ENCODE measurements at places on chromosomes 1 and 21.

GRCh38 chr1:77134359-77134758 is 84.9 kb downstream of the PIGK start:
- no peak for DNase-seq

GRCh38 chr1:221735999-221736398 is 5.9 kb downstream of the DUSP10 start:
- DNase-seq: no peak

DNA sequence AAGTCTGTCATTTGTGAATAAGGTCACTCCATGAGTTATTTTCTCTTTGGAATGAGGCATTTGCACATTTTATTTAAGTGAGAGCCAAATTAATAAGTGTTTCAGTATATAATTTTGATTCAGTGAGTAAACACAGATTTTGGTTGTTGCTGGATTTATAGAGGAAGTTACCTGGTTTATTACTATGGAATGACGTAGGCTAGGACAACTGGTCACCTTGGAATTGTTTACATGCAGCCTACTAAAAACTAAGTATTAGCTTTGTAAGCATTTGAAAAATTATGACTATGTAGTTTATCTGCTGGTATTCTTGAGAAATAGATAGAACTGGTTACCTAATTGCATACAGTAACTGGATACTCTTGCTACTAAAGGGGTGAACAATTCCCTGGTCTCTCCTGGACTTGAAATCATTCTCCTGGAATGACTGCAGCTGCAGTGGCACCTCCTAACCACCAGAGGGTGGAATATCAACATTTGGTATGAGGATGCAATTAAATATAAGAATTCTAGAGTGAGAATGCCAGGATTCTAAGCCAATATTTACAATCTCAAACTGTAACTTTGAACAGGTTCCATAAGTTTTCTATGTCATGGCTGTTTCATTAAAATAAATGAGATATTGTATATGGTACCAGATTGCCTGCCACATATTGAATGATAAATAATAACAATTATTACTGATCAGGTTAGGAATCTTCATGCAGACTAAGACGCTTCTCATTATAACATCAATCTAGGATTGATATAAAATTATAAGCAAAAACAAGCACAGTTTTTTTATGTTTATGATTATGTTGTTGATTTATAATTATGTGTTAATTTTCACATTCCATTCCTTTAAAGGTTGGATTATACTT is 3.5 kb upstream of the KRTAP27-1 start:
- DNase-seq: peak; percentile 15

GRCh38 chr1:232880354-232880753 is 70.1 kb upstream of the NTPCR start:
- DNase-seq: no peak

DNA sequence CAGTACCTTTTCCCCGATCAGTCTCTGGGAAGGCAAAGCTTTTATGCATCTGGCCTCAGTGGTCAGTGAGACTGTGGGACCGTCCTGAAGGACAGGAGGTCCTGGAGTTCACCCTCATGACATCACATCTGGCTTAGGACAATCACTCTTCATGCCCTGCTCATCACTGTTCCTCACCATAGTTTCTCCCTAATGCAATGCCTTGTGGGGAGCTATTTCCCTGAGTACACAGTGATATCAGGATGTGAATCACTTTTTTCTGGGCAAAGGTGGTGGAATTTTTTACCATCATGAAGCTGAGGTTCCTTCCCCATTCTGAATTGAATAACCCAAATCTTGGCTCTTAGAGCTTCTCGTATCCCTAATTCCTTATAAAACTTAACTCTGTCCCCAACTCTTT is 34.8 kb upstream of the CFAP126 start:
- no peak for DNase-seq

- peak; percentile 79 for DNase-seq
These were observed 4.2 kb upstream of the IL19 start for GRCh38 chr1:206766251-206766856.

DNA sequence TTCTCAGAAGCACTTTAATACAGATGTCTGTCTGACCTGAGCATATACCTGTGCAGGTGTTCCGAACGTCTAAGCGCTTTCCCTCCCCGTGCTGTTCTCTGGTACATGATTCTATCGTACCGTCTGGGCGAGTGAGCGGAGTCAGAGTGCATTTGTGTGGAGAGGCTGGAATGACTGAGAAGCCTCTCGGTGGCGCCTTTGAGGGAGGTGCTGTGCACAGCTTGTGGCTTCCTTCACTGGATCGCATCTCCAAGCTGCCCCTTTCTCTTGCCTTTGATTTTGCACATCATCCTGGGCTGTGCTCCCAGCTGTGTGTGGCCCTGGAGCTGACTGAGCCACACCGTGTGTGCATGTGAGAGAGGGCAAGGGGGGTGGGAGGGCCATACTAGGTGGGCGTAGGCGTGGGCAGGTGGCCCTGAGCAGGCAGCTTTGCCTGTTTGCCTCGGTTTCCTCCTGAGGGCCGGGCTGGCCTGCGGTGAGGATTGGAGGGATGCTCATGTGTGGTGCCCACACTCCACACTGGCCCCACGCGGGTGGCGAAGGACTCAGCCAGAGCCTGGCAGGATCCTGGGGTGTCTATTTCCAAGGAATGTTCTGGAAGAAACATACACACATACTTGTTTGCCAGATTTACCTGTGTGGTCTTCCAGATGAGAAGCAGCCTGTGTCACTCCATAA is 105.3 kb downstream of the ADARB1 start:
- no peak for DNase-seq

- DNase-seq: no peak
These were observed 100.0 kb downstream of the ETS2 start for GRCh38 chr21:38905752-38906151.

GRCh38 chr21:33127154-33127867 is 57.4 kb downstream of the OLIG1 start:
- peak; percentile 56 for DNase-seq

DNA sequence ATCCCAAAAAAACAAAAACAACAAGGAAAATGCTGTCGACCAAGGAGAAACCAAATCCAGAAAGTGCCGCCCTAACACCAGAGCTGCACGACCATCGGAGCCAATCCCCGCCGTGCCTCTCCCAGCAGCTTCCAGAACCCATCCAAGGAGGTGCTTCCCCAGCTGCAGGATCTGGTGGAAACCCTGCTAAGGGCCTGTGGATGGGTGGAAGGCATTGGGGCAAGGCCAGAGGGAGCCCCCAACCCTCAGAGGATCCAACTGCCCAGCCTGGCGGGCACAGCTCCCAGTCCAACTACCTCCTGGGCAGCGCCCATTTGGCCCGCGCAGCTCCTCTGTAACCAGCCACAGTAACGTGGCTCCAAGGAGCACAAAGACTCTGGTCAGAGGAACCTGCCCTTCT is 81.6 kb downstream of the NPHP4 start:
- no peak for DNase-seq

DNA sequence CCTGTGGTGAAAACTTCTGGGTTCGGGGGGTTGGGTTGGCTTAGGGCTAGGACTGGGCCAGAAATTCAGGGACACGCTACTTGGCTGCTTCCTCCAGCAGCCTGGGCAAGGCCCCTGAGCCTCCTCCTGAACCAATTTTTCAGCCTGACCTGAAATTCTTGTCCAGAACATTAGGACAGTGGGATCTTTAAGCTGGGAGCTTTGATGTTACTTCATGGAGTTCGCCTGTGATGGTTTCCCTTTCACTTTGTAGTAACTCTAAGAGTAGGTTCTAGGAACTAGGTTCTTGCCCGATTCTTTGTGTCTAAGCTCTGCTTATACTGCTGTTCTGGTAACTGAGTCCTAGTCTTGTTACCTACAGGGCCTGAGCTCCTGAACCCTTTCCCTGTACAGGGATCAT is 75.3 kb downstream of the S1PR1 start:
- no peak for DNase-seq

DNA sequence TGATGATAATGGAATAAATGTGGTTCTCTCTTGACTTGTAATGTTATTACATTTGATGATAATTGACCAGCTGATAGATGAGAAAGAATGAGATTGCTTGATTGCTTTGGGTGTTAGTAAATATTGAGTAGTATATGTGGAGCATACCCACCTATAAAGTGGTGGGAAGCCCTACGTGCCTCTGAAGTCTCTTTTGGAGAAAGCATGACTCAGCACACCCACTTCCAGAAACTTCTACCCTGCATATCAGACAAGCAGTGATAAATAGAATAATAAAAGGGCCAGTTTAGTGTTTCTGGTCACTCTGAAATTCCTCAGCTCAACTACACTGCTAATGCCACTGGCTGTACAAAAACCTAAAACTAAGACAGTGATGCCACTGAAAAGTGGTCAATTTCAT is 288.8 kb downstream of the ZNF648 start:
- DNase-seq: no peak

DNA sequence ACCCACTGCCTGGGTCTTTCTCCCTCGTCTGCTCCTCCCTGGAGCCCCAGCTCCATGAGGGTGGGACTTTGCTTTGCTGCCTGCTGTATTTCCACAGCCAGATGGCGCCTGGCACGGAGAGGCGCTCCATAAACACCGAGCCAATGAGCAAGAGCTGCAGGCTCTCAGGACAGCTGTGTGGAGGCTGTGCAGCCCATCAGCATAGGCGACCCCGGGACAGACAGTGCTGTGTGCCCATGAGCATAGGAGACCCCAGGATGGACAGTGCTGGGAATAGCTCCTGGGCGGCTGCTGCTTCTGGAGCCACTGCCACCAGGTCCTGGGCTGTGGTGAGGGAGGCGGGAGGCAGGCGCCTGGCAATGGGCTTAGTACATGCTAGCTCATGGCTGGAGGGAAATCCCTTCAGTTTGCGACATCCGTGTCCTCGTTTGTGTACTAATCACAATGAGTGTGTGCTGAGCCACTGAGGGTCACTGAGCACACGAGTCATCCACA is 29.2 kb downstream of the CEP104 start:
- no peak for DNase-seq

DNA sequence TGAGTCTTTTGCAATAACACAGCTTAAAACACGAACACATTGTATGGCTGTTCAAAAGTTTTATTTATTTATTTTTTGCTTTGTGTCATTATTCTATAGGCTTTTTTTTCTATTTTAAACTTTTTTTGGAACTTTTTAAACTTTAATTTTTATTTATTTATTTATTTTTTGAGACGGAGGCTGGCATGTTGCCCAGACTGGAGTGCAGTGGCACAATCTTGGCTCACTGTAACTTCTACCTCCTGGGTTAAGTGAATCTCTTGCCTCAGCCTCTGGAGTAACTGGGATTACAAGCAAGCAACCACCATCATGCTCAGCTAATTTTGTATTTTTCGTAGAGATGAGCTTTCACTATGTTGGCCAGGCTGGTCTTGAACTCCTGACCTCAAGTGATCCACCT is 88.3 kb upstream of the GADD45A start:
- no peak for DNase-seq

DNA sequence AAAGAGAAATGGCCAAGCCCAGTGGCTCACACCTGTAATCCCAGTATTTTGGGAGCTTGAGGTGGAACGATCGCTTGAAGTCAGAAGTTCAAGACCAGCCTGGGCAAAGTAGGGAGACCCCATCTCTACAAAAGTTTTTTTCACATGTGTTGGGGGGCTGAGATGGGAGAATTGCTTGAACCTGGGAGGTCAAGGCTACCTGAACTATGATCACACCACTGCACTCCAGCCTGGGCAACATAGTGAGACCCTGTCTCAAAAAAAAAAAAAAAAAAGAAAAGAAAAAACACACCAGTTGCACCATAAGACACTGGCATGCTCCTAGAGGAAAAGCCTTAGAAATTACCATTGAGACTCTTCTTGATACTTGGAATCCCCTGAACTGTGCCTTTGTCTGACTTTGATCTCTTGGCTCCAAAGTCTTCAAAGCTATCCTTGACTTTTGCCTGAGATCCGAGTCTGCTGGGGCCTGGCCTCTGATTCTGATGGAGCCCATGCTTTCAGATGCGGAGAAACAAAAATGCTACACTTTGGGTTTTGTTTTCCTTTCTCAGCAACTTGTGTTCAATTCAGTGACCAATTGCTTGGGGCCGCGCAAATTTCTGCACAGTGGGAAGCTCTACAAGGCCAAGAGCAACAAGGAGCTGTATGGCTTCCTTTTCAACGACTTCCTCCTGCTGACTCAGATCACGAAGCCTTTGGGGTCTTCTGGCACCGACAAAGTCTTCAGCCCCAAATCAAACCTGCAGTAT is 33.7 kb downstream of the ATP5PO start:
- DNase-seq: no peak

- no peak for DNase-seq
These were observed 11.5 kb upstream of the LAPTM5 start for GRCh38 chr1:30768830-30769718.

DNA sequence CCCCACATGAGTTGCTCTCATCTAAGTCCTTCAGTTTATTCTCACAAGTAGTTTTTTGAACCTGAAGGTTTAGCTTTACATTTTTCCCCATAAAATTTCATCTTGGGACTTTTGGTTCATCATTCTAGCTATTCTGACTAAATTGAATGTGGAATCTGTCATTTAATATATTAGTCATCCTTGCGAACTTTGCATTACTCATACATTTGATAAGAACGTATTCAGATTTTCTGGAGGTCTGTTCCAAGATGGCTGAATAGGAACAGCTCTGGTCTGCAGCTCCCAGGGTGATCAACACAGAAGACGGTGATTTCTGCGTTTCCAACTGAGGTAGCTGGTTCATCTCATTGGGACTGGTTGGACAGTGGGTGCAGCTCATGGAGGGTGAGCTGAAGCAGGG is 59.8 kb upstream of the CSF1 start:
- DNase-seq: no peak

- DNase-seq: no peak
These were observed 27.7 kb downstream of the DESI2 start for GRCh38 chr1:244680667-244681066.

GRCh38 chr1:111559736-111560279 is 56.4 kb upstream of the ADORA3 start:
- DNase-seq: no peak

DNA sequence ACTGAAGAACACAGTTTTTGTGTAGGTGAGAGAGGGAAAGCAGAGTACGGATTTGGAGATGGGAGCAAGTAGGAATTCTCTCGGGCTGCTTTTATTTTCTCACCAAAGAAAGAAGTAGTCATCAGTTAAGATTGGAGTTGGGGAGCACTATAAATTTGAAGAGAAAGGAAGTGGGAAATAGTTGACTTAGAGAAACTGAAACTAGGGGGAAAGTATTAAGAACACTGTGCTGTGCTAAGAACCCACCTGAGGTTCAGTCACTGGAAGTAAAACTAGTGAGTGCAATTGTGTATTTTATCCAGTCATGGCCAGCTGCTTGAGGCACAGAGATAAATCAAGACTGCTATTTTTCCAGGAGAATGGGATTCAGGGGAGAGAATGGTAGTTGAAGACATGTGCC is 37.4 kb downstream of the CLCC1 start:
- DNase-seq: no peak

Data from stimulated activated naive CD8-positive, alpha-beta T cell treated with anti-CD3 and anti-CD28 coated beads, Interleukin-15, amount 100 ng/mL, for 72 hours (primary cell).